ENCODE measurements at places on chromosomes 1 and 21. TPM values are rescaled to one million over a fixed set of nuclear protein-coding genes. Genes with fewer than 3 reads are reported as not detected.

Gene OLFM3
- not detected for polyA plus RNA-seq

Gene AADACL4
- polyA plus RNA-seq, result not detected

Gene CDC14A
- polyA plus RNA-seq, result 11.5 TPM

Gene ANGPTL7
- not detected for polyA plus RNA-seq

Gene KIAA1614
- not detected for polyA plus RNA-seq

Gene HSF2BP
- polyA plus RNA-seq, result 0.11 TPM

Gene LYPD8
- polyA plus RNA-seq, result not detected

Gene CLEC20A
- 1.8 TPM for polyA plus RNA-seq

Gene URB2
- 5.6 TPM for polyA plus RNA-seq

Gene PODN
- polyA plus RNA-seq, result not detected

Gene FYB2
- polyA plus RNA-seq, result not detected

Gene C1orf116
- polyA plus RNA-seq, result 0.14 TPM

Gene S100A12
- polyA plus RNA-seq, result 0.97 TPM

Gene SPRR1A
- polyA plus RNA-seq, result not detected

Gene IFI16
- polyA plus RNA-seq, result 213 TPM

Gene CRYAA
- not detected for polyA plus RNA-seq

Gene LCE1D
- polyA plus RNA-seq, result not detected

Gene RGS13
- polyA plus RNA-seq, result 0.33 TPM

Gene KCND3
- polyA plus RNA-seq, result not detected

Gene LIN28A
- polyA plus RNA-seq, result not detected

Gene RSPH1
- polyA plus RNA-seq, result not detected

Gene SLFNL1
- 0.20 TPM for polyA plus RNA-seq

Gene FOXD2
- 0.04 TPM for polyA plus RNA-seq

Gene NHLH2
- not detected for polyA plus RNA-seq

Gene OVAAL
- not detected for polyA plus RNA-seq

Gene MPL
- not detected for polyA plus RNA-seq

Gene KCNJ9
- not detected for polyA plus RNA-seq

Gene FLG2
- polyA plus RNA-seq, result not detected

Gene DVL1
- polyA plus RNA-seq, result 1.0 TPM

Gene ITPKB
- 20.4 TPM for polyA plus RNA-seq

Gene TXNIP
- 3,579 TPM for polyA plus RNA-seq

Gene CDC7
- 1.8 TPM for polyA plus RNA-seq

Gene NMNAT2
- polyA plus RNA-seq, result not detected

Gene ADGRL4
- not detected for polyA plus RNA-seq

Gene DNAH14
- 0.10 TPM for polyA plus RNA-seq

Gene TRIM46
- polyA plus RNA-seq, result 0.14 TPM

Gene VCAM1
- polyA plus RNA-seq, result not detected

Gene PIGV
- polyA plus RNA-seq, result 10.6 TPM

Gene FAM167B
- polyA plus RNA-seq, result not detected

Gene SIK1
- 2.5 TPM for polyA plus RNA-seq

Gene LDLRAD1
- not detected for polyA plus RNA-seq

Gene ITLN2
- polyA plus RNA-seq, result not detected

Gene TRIM67
- not detected for polyA plus RNA-seq

Gene PDC
- polyA plus RNA-seq, result not detected

Gene ADCY10
- 0.49 TPM for polyA plus RNA-seq

Gene RIPPLY3
- not detected for polyA plus RNA-seq

Gene FNDC5
- polyA plus RNA-seq, result not detected

Gene NBPF4
- 0.38 TPM for polyA plus RNA-seq

Gene EPHA10
- not detected for polyA plus RNA-seq

Gene CRNN
- not detected for polyA plus RNA-seq

Gene CELA2A
- not detected for polyA plus RNA-seq

Gene OR2T11
- polyA plus RNA-seq, result not detected

Gene ESRRG
- 0.43 TPM for polyA plus RNA-seq
